ENCODE measurements at places on chromosomes 16 and 17.

- no peak for DNase-seq
These were observed 78.2 kb upstream of the MON1B start for GRCh38 chr16:77112746-77113145.

DNA sequence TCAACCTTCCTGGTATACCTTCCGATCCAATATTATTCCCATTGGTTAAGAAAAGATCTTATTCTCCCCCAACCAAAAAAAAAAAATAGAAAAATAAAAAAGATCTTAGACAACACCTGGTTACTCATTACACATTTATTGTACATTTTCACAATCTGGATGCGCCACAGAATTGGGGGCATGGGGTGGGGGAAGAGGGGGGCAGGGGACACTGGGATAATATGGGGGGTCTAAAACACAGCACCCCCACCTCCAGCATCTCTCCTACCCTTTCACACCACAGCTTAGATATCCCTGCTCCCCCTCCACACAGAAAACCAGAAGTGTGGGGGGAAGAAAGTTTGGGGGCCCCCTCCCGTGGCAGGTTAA lies 3.7 kb downstream of the VAMP2 start:
- DNase-seq: no peak

GRCh38 chr17:80138856-80139426 lies 8.0 kb downstream of the EIF4A3 start:
- no peak for DNase-seq

- DNase-seq: no peak
These were observed 58.2 kb upstream of the LHX1 start for GRCh38 chr17:36879027-36879426.

- no peak for DNase-seq
These were observed 14.0 kb upstream of the ATP2C2 start for GRCh38 chr16:84354306-84354705.

DNA sequence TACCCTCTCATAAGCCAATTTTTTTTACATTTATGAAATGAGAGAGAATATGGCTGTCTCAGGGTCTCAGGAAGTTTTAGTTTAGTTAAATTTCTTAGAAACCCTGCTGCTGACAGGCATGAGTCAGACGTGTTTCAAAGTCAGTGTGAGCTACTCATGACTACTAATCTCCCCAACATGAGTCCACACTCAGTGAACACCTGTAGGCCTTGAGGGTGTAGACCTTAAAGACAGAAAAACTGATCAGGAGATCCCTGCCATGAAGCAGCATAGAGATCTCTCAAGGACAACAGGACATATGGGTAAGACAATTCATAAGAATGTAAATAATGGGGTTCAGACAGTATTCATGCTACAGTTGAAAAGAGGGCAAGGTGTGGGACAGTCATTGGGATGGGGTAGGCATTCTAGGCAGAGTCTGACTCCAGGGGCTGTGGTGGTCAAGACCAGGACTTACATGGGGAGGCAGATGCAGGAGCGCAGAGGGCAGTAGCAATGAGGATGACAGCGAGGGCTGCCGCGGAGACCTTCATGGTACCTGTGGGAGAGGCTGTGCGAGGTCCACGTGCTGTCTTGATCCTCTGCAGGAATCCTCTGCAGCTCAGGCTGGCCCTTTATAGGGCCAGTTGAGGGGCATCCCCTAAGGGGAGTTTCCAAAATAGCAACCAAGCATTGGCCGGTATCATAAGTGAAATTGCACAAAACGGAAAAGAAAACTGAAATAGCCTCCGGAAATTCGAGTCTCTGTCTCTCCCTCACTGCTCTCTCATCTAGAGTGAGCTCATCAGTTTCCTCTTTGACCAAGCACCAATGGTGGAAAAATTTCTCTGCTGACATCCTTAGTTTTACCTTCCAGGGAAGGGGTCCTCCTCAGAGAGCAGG lies at the start of gene CCL5:
Gene CCL5, minus strand, starts transcription at position 588 of the 882 bp plus-strand sequence.
- DNase-seq: no peak

GRCh38 chr16:30698816-30699614 lies at the start of gene SRCAP:
Gene SRCAP (plus strand): TSS chr16:30699171. CDS start chr16:30700825, 1,654 bp downstream.
- peak; percentile 89 for DNase-seq

- no peak for DNase-seq
These were observed 23.1 kb downstream of the STAT3 start for GRCh38 chr17:42365136-42365535.

GRCh38 chr17:29205047-29205446 lies 24.8 kb upstream of the MYO18A start:
- DNase-seq: no peak
